ENCODE measurements at places on chromosomes 2 and 18. TPM values are rescaled to one million over a fixed set of nuclear protein-coding genes. Genes with fewer than 3 reads are reported as not detected.

The ERBB4 gene
- 8.5 TPM for total RNA-seq

The ZNF892 gene
- total RNA-seq = 17.0 TPM

The SERPINB7 gene
- 0.68 TPM for total RNA-seq

The KCTD18 gene
- total RNA-seq = 14.6 TPM

The CABYR gene
- total RNA-seq = 13.7 TPM

DNA sequence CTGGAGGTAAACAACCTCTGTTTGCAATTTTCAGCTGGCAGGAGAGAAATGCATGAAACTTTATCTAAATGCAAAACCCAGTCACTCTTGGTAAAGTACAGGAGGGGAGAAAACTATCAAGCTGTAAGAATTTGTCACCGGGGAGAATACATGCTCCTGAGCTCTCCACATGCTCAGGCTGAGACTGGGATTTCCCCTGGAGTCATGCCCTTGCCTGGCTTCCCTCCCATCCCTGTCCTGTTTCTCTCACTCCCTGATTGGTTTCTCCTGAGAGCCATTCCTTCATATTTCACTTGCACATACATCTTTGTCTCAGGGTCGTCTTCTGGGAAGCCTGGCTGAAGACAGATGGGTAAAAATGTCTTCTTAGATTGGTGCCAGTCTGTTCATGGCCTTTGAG is 52.9 kb upstream of the SPATS2L start:
- H3K36me3 ChIP-seq = no peaks in the 10 kb centered on the region
- H3K27me3 ChIP-seq = no peaks in the 10 kb centered on the region
- H3K27ac ChIP-seq = no peak overlapping the region
- peaks cover 8% of the 10 kb centered on the region for H3K4me1 ChIP-seq
- DNase-seq = no peak
- H3K4me3 ChIP-seq = no peak overlapping the region

DNA sequence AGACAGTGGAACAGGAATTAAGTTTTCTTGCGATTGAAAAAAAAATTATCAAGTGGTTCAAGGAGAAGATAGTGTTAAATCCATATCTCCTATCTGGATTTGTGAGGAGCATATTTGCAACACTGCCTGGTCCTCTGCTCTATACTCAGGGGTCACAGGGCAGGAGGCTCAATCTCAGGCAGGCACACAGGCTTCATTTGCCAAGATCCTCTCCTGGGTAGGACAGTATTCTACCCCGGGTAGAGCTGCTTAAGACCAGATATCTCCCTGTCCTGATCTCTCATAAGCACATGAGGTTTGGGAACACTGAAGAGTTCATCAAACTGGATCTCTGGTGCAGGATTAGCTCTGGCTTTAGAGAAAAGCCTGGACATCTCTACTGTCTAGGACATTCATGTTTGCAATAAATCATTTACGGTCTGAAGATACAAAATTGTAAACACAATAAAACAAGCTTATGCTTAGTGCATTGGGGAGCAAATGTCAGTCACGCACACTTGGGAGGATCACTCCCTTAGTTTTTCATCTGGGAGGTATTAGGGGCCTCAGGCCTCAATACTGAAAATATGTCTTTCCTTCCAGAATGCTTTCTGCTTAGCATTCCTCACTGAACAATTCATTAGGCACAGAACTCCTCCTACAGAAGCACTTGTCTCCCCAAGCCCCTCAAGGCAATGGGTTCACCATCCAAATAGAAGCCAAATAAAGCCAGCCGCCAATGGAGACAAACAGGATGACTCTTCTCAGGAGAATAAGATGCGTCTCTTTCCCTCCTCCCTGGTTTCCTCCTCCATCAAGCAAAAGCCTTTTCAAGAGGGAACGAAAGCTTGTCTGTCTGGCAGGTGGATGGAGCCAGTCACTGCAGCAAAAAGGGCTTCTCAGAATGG is 34.1 kb upstream of the LCLAT1 start:
- peak overlapping the region; percentile 44 for H3K27ac ChIP-seq
- H3K27me3 ChIP-seq = peaks cover 1% of the 10 kb centered on the region
- H3K4me3 ChIP-seq = no peak overlapping the region
- H3K4me1 ChIP-seq = peaks cover 39% of the 10 kb centered on the region
- no peaks in the 10 kb centered on the region for H3K36me3 ChIP-seq

- H3K4me1 ChIP-seq = no peaks in the 10 kb centered on the region
- no peaks in the 10 kb centered on the region for H3K27me3 ChIP-seq
- no peak overlapping the region for H3K27ac ChIP-seq
- peaks cover 30% of the 10 kb centered on the region for H3K36me3 ChIP-seq
These were observed 155.4 kb upstream of the FSIP2 start for GRCh38 chr2:185583058-185583816.

GRCh38 chr2:172655838-172656573 is 79.6 kb upstream of the RAPGEF4 start:
- peaks cover 19% of the 10 kb centered on the region for H3K36me3 ChIP-seq
- no peaks in the 10 kb centered on the region for H3K27me3 ChIP-seq
- no peaks in the 10 kb centered on the region for H3K4me1 ChIP-seq
- no peak for DNase-seq

- H3K27ac ChIP-seq = no peak overlapping the region
- H3K4me3 ChIP-seq = no peak overlapping the region
- H3K27me3 ChIP-seq = peaks cover 15% of the 10 kb centered on the region
- H3K4me1 ChIP-seq = no peaks in the 10 kb centered on the region
- DNase-seq = no peak
- H3K36me3 ChIP-seq = no peaks in the 10 kb centered on the region
These were observed 101.0 kb downstream of the VIT start for GRCh38 chr2:36797324-36798070.

GRCh38 chr2:147227313-147227712 is 617.5 kb upstream of the ACVR2A start:
- H3K36me3 ChIP-seq = no peaks in the 10 kb centered on the region
- no peaks in the 10 kb centered on the region for H3K27me3 ChIP-seq
- H3K27ac ChIP-seq = peak overlapping the region; percentile 21
- H3K4me1 ChIP-seq = peaks cover 18% of the 10 kb centered on the region

DNA sequence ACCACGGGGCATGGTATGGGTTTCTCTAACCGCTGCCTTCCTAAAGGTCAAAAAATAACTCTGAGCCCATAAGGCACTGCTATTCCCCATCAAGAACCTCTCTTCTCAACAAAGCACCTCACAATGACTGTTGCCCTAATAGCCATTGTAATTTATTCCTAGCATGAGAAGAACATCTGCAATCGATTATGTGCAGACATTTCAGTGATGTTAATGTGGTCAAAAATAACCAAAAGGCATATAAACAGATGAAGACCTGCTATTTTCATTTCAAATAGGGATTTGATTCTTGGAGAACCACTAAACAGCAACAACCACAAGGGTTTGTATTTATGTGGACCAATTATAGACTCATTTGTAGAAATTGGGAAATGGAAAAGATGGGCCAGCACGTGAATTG is 356.6 kb downstream of the FBXO15 start:
- no peaks in the 10 kb centered on the region for H3K27me3 ChIP-seq
- peaks cover 12% of the 10 kb centered on the region for H3K4me1 ChIP-seq
- no peak for DNase-seq
- H3K4me3 ChIP-seq = no peak overlapping the region
- no peak overlapping the region for H3K27ac ChIP-seq
- H3K36me3 ChIP-seq = no peaks in the 10 kb centered on the region

GRCh38 chr2:235744161-235744560 is 250.3 kb downstream of the AGAP1 start:
- H3K4me3 ChIP-seq = no peak overlapping the region
- H3K27me3 ChIP-seq = no peaks in the 10 kb centered on the region

DNA sequence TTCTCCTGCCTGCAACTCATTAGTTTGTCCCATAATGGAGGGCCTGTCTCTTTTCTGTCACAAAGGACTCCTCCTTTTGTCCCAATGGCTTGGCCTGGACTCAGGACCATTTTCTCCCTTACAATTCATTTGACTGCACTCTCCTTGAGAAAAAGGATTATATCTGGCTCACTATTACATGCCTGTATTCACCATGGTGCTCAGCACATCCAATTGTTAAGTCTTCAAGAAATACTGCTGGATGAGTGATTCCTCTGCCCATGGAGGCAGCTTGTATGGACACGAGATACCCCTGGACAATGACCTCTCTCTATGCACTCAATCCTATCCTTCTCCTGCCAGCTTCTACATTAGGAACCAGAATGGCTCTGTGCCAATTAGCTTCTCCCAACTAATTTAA is 47.0 kb downstream of the CHST9 start:
- no peak overlapping the region for H3K4me3 ChIP-seq
- no peak for DNase-seq
- no peaks in the 10 kb centered on the region for H3K36me3 ChIP-seq
- no peak overlapping the region for H3K27ac ChIP-seq
- no peaks in the 10 kb centered on the region for H3K27me3 ChIP-seq
- H3K4me1 ChIP-seq = no peaks in the 10 kb centered on the region

DNA sequence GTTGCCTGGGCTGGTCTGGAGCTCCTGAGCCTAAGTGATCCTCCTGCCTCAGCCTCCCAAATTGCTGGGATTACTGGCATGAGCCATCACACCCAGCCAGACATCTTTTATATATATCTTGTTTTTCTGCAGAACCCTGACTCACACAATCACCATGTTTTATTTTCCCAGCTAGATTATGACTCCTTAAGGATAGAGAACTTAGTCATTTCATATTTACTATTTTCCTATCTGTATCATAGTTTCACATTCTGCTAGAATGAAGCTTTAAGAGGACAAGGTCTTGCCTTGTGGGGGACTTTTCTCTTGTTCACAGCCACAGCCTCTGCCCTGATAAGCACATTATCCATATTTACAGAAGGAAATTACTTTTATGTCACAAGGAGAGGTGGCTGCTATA is 73.9 kb downstream of the LBH start:
- H3K36me3 ChIP-seq = no peaks in the 10 kb centered on the region
- DNase-seq = no peak
- no peak overlapping the region for H3K4me3 ChIP-seq
- no peaks in the 10 kb centered on the region for H3K27me3 ChIP-seq
- H3K4me1 ChIP-seq = peaks cover 8% of the 10 kb centered on the region

DNA sequence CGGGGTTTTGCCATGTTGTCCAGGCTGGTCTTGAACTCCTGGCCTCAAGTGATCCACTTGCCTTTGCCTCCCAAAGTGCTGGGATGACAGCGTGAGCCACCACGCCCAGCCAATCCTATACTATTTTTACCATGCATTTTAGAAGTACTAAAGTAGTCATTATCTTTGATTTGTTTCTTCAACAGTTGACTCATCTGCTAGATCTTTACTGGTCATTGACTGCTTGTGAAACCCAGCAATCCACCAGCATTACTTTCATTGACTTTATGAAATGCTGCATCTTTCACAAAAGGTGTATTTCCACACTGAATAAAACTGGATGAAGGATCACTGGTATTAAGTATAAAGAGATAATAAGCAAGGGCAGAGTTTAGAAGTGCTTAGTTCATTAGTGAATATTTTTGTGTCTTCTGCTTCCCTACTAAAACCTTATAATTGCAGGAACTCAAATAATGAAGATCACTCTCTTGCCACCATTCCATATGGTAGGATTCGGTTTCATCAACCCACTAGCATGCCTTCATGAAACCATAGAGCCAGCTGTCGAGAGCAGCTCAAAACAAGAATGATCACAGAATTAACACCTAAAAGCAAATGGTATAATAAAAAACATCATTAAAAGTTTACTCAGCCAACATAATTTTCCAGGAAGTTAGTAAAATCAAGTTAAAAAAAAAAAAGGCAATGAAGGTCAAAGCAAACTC is 33.1 kb downstream of the IRS1 start:
- H3K27me3 ChIP-seq = no peaks in the 10 kb centered on the region
- DNase-seq = no peak
- H3K4me1 ChIP-seq = peaks cover 26% of the 10 kb centered on the region
- no peak overlapping the region for H3K27ac ChIP-seq
- H3K4me3 ChIP-seq = no peak overlapping the region
- H3K36me3 ChIP-seq = peaks cover 42% of the 10 kb centered on the region

DNA sequence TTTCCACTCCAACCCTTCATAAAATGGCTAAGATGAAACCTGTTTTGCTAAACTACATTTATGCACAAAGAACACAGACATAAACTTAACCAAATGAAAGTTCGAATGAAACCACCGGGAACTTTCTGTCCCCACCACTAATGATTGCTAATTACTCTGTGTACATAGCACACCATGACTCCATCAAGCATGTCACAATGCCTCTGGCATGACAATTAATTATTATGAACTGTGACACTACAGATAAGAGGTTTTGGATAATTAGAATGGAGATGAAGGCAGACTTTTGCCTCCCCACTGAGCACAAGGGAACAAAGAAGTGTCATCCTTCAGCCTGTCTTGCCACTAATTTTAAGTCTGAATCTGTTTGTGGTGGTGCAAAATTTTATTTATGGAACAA is 1.5 kb downstream of the DAPL1 start:
- H3K27ac ChIP-seq = no peak overlapping the region
- DNase-seq = no peak
- peaks cover 17% of the 10 kb centered on the region for H3K27me3 ChIP-seq
- peaks cover 14% of the 10 kb centered on the region for H3K4me1 ChIP-seq

GRCh38 chr18:61108706-61109105 is 224.5 kb upstream of the CDH20 start:
- no peaks in the 10 kb centered on the region for H3K4me1 ChIP-seq
- H3K36me3 ChIP-seq = no peaks in the 10 kb centered on the region
- H3K4me3 ChIP-seq = no peak overlapping the region
- no peak for DNase-seq

DNA sequence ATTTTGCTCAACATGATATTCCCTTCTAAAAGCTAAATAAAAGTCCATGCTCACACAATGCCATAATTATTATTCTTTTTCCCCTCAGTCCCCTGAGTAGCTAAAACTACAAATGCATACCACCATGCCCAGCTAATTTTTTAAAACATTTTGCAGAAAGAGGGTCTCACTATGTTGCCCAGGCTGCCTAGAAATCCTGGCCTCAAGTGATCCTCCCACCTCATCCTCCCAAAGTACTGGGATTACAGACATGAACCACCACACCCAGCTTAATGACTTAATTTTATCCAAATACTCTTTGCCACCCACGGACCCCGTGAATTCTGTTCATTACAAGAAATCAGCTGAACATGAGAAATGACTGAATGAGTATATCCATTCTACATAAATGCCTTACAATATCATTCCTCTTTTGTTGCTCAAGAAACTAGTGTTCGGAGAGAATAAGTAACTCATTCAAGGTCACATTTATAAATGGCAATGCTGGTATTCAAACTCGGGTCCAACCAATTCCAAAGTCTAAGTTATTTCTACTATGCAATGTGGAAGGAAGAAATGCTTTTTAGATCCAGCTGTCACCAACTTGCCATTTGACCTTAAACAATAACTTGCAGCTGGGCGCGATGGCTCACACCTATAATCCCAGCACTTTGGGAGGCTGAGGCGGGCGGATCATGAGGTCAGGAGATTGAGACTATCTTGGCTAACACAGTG is 59.8 kb downstream of the NOL10 start:
- no peak overlapping the region for H3K27ac ChIP-seq
- peaks cover 8% of the 10 kb centered on the region for H3K4me1 ChIP-seq
- H3K27me3 ChIP-seq = no peaks in the 10 kb centered on the region

GRCh38 chr18:9343577-9343976 is 9.0 kb downstream of the TWSG1 start:
- H3K27me3 ChIP-seq = no peaks in the 10 kb centered on the region
- H3K4me3 ChIP-seq = no peak overlapping the region
- H3K27ac ChIP-seq = no peak overlapping the region
- DNase-seq = no peak
- H3K4me1 ChIP-seq = peaks cover 9% of the 10 kb centered on the region
- peaks cover 38% of the 10 kb centered on the region for H3K36me3 ChIP-seq

Data from mesothelial cell of epicardium (in vitro differentiated cells).